Muscle of back (tissue), 13 donors: ENCODE measurements at places on chromosomes 1 and 21.

- peak; percentile 56 for DNase-seq
Measured at GRCh38 chr1:89739013-89739843, 81.6 kb upstream of the LRRC8D start.

GRCh38 chr1:234707641-234708040 lies 97.7 kb upstream of the IRF2BP2 start:
- DNase-seq = no peak

DNA sequence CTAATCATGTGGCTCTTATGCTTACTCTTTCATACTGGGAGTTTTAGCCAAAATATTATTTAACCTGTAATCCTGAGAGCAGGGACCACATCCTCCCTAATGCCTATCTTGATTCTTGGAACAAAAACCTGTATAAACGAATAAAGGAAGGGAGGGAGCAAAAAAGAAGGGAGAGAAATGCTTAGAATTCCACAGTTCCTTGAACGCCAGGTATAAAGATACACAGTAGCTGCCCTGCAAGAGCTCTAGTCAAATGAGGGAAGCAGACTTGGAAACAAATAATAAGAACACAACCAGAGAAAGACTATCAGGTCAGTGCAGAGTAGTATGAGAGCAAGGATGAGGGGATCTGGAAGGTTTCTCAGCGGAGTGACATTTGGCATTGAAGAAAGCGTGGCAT lies 116.3 kb downstream of the SLC30A10 start:
- DNase-seq = no peak

DNA sequence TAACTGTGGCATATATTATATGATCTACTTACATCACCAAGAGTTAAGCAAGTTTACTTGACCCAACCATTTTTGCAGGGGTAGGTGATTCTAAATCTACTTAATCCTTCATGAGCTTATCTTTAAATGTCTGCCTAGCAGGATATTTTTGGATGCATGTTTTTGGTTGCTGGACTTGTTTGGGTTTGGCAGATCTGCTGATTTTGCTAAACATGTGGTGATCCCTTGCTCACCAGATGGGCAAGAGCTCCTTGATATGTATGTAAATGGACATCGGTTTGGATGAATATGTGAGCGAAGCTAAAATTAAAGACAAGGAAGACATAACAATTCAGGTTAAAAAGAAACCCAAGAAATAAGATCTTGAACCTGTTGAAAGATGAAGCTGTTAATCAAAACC lies 36.7 kb downstream of the FMN2 start:
- DNase-seq = no peak

DNA sequence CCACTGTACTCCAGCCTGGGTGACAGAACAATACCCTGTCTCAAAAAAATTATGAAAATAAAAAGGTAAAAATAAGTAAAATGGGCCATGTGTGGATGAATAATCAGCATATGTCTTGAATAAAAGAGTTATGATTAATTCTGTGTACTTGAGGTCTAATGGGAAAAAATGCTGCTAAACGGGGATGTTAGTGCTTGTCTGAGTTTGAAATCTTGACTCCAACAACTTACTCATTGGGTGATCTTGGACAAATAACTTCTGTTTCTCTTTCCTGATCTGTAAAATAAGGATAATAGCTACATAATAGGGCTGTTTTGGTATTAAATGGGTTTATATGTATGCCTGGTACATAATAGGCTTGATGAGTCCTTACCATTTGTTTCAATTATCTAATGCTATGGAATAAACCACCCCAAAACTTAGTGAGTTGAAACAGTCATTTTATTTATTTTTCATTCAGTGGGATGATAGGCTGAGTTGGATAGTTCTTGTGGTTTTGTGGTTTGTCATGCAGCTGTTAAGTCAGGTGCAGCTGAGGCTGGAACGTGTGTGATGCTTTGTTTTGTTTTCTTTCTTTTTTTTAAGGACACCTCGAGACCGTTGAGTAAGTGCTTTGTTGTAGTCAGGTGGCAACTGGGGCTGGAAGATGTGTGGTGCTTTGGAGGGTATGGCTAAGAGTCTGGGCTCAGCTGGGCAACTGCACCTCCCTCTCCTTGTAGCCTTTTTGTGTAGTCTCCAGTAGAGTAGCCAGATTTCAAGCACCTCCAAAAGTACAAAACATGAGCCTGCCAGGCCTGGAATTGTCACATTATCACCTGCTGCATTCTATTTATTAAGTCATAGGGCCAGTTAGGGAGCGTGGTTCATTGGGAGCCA lies 4.9 kb downstream of the MDM4 start:
- no peak for DNase-seq

DNA sequence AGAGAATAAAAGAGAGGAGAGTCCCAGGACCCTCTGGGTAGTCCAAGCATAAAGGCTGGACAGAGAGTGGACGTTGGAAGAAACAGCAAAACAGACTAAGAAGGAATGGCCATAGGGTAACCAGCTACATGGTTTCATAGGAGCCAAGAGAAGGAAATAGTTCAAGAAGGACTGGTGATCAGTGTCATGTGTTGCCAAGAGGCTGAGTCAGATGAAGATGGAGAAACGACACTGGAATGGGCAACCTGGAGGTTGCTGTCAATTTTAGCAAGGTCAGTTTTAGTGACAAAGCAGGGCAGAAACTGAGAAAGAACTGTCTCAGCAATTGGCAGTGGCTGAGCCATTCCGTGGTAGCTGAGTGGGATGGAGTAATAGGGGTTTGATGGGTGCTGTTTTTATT lies 41.4 kb downstream of the HMGB4 start:
- DNase-seq = no peak

DNA sequence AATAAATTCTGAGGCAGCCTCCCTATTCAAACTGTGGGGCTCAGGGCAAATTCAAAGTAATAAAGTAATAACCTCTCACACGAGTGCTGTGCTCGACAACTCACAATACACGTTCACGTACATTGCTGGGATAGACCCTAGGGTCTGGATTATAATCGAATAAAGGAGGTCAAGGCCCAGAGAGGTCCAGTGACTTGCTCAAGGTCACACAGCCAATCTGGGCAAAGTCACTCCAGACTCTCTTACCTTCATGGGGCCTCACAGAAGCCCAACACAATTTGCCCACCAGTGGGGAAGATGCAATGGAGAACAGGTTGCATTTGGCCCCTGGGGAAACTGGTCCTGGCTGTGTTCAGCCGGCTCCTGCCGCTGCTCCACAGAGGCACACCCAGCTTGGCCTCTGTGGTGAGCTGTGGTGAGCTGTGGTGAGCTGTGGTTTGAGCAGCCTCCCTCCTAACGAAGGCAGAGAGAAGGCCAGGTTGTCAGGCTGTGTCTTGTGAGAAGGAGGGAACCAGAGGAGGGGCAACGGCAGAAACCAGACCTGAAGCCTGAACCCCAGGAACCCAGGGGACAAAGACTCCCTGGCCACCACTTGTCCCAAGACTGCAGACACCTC lies 35.1 kb downstream of the NUAK2 start:
- no peak for DNase-seq
